Stimulated activated CD8-positive, alpha-beta memory T cell treated with anti-CD3 and anti-CD28 coated beads, Interleukin-2, amount 100 ng/mL, for 1 hour (primary cell): ENCODE measurements at places on chromosomes 2 and 18.

DNA sequence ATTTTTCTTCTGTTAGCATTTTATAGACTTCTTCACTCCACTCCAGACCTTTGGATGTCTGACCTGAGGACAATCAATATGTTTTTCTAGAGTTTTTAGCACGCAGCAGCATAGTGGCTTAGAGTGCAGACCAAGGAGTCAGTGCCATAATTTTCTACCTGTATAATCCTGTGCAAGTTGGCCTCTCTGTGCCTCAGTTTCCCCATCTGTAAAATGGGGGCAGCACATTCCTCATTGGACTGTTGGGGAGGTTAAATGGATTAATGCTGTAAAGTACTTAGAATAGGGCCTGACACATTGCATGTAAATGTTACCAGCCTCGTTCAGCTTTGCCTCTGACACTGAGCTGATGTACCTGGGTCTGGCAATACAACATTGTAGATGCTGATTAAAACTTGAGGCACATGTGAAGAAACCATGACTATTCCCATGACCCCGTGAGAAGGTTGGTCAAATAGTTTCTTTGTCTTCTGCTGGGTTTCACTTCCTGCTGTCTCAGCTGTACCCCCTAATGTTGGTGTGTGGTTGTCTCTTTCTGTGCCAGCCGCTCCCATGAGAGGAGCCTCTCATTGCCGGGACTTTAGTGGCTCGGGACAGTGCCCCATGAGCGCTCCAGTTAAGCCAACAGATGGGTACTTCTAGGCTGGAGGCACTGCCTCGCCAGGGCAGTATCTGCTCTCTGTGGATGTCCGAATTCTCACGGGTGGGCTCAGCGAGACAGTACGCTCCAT, 125.3 kb downstream of the SH3RF3 start:
- DNase-seq: no peak

DNA sequence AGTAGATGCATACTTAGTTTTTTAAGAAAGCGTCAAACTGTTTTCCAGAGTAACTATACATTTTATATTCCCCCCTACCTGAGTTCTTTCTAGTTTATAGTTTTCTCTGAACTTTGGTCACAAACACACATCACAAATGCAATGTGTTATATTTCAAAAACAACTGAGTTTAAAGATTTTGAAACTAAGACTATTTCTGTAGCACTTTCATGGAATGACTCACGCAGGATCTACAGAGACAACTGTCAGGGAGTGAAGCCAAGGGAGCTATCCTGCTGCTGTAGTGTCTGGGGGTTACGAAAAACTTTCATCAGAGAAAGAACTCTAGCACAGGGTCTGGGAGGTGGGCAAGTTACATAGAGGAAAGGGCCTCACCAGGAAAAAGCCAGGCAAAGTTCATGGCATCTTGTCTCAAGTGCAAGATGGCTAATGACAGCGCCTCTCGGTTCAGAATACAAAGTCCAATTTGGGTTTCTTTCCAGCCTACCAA, 66.8 kb downstream of the UXS1 start:
- DNase-seq: no peak

- no peak for DNase-seq
These were observed 116.0 kb downstream of the CDC42EP3 start for GRCh38 chr2:37555457-37555856.

DNA sequence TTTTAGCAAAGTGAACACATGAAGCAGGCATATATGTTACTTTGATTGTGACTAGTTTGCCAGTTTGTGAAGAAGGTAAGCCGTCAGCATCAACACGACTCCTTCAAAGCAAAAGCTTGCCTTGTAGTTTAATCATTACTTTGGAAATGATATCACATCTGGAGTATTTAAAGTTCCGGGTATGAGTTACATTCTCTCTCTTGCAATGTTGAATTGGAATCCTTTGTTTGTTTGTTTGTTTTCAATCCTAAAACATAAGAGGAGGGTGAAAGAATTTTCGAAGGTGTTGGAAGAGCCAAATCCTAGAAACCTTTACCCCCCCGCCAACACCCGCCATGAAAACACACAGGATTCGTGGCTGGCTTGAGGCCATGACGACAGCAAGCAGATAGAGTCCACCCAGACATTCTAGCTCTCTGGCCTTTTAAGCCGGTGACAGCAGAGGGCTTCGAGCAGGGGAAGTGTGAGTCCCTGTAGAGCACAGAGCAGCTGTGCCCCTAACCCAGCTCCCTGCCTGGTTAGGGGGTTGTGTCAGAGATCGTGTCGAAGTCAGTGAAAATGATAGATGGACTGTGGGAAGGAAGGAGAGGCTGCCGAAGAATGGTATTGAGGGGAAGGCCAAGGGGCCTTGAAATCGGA, 103.8 kb upstream of the SMIM21 start:
- DNase-seq: no peak

GRCh38 chr2:143698352-143698751, 569.1 kb downstream of the ARHGAP15 start:
- no peak for DNase-seq

- no peak for DNase-seq
These were observed 833.2 kb upstream of the CHAC2 start for GRCh38 chr2:52934323-52934898.

DNA sequence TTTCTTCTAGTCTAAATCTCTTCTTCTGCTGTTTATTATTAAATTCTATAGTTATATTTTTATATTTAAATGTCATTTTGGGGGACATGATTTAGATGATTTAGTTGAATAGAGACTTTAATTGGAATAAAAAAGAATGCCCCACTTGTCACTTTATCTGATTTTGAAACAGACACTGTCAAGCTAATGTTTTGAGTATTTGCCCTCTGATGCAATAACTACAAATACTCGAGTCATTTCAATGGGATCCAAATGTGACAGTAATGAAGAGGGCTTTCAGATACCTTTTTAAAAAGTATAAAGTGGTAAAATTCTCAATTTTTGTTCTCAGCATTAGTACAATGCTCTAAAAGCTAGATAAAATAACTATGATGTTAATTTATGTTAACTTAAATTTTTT, 257.3 kb upstream of the SESTD1 start:
- DNase-seq: no peak

DNA sequence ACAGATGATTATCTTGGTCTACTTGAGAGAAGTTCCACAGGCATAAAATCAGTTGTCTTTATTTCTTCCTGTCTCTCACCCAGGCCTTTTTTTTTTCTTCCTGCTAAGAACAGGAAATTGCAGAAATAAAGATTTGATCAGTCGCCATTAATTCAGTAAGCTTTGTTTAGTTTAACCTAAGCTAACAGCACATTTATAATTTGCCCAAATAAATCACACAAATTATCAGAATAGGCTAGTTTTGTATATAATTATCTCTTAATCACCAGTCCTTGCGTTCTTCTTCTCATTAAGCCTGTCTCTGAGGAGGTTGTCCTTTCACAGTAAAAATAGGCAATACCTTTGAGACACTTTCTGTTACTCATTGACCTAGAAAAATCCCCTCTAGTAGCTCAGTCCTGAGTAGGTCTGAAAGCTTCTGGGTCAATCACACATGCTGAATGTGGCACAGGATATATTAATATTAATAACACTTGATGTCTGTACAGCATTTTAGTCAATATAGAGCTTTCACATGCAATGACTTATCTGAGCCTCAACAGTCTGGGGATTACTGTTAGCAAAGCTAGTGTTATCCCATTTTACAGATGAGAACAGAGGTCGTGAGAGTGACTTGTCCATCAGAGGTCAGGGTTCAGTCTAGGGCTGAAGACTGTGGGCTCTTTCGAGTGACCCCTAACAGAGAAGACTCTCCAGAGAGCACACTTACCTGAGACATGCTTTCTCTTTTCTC, 11.2 kb upstream of the STK17B start:
- no peak for DNase-seq

DNA sequence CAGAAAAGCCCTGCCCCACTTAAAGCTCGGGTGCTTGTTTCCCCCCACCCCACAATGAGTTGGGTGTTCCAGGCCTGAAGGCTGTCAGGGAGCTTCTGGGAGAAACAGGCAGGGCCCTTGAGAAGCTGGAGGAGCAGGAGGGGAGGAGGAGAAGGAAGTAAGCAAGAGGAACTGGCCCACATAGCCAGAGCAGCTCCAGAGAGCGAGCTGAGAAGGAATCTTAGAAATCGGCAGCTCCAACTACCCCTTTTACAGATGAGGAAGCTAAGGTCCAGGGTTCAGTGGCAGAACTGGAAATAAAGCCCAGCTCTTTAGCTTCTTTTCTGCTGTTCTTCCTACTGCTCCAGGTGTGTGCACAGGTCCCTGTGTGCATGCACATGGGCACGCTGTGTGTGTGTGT, 12.7 kb upstream of the KCNK3 start:
- no peak for DNase-seq

DNA sequence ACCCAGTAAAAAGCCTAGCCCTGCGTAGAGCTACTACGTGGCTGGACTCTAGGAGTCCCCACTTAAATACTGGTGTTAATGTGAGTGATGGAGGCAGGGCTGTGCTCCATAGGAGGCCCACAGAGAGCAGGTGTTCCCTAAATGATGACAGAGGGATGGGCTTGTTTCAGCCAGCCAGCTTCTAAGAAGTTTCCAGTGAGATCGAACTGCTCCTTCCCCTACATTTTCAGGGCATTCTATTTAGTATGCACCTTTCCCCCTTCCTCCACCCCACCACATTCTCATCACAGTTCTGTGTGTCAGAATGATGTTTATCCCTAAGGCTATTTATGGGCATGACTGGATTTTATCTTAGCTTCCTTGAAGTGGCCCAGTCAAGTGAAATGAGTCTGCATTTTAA, 213.0 kb downstream of the TRIB2 start:
- DNase-seq: no peak

- no peak for DNase-seq
These were observed 58.4 kb downstream of the UBE2E3 start for GRCh38 chr2:181038796-181039195.

- DNase-seq: no peak
These were observed 5.4 kb downstream of the NEB start for GRCh38 chr2:151728804-151729414.

- no peak for DNase-seq
These were observed 285.1 kb downstream of the SLC4A3 start for GRCh38 chr2:219912491-219912921.

GRCh38 chr2:217789003-217789735, 213.6 kb downstream of the TNS1 start:
- DNase-seq: peak; percentile 48

- no peak for DNase-seq
These were observed 129.8 kb downstream of the METTL4 start for GRCh38 chr18:2441544-2441943.

DNA sequence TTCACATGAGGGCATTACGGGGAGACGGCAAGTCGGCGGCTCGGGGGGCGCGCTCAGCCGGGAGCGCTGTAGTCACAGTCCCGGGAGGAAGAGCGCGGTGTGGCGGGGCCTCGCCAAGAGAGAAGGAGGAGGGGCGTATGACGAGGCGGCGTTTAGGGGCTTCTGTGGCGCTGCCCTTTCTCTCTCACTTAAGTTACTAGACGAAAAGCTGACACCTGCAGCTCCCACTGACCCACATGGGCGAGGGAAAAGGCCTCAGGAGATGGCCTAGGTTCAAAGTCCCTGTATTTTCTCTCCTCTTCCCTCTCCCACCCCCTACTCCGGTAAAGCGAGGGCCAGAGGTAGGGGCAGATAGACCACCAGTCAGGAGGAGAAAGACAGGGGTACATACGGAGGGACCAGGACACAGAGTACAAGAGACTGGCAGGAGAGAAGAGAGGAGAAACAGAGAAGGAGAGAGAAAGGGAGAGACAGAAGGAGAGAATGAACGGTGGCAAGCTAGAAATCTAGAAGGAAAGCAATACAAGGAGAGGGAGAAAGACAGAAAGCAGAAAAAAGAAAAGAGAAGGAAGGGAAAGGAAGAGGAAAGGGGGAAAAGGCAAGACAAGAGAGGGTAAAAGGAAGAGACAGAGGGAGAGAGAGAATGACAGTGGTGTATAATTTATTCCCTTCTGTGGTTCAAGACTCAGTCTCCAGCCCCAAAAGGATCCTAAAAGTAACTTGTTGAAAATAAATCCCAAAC, 3.8 kb downstream of the SIX2 start:
- DNase-seq: no peak
